ENCODE measurements at places on chromosomes 12 and 14.
A peak's percentile ranks its signal among the peaks of the same experiment; 100 is the strongest.

GRCh38 chr14:98543074-98543473, 728.9 kb downstream of the BCL11B start:
- no peak for DNase-seq

GRCh38 chr14:97107080-97107479, 309.9 kb downstream of the VRK1 start:
- DNase-seq, result no peak

DNA sequence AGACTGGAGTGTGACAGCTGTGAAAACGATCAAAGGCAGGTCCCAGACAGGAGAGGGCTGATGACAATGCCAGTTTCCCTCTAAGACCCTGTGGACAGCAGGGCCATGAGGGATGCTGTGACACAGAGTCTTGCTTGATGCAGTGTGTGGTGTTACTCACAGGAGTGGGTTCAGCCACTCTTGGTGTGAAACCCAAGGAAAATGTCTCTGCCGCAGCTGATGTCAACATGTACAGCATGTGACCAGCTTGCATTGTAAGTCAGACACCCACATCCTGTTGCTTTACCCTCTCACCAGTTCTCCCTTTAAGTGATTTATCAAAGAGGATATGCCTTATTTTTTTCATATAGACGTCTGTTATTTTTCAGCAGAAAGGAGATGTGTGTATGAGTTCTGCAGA, 268.6 kb downstream of the BTG1 start:
- DNase-seq, result peak; percentile 70

DNA sequence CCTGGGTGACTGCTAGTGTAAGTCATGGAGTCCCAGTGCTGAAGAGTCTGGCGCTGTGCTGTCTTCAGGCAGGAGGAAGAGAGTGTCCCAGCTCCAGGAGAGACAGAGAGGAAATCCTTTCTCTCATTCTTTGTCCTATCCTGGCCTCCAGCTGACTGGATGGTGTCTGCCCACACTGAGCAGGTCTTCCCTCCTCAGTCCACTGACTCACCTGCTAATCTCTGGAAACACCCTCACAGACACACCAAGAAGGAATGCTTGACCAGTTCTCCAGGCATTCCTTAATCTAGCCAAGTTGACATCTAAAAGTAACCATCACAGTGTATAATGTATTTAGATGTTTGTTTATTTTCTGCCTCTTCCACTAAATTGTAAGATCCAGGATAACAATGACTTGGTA, 53.9 kb downstream of the EMP1 start:
- DNase-seq, result no peak

DNA sequence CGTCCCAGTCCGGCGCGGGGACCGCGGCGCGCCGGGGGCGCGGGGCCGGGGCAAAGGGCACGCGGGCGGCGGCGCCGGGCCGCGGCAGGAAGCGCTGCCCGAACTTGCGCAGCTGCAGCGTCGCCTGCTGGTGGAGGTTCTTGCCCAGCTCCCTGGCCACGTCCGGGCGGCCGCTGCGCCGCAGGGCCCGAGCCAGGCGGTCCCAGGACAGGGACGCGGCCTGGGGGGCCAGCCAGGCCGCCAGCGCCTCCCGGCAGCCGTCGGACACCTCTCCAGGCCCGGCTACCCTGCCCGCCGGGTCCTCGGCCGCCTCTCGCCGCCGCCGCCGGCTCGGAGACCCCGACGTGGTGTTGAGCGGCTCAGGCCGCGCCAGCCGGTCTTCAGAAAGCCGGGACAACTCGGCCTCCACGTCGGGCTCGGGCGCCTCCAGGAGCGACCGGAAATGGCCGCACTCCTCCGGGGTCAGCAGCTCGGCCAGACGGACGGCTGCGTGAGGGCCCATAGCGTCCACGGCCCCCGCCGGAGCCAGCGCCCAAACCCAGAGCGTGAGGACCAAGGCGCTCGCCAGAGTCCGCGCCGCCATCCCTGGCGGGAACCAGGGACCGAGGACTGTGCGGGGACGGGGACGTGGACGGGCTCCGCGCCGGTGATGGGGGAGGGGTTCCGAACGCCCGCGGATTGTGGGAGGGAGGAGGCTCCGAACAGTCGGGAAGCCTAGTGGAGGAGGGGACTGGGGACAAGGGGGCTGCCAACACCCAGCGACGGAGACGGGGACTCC, 34.0 kb downstream of the FIGNL2 start:
- DNase-seq, result peak; percentile 54

- DNase-seq, result no peak
These were observed 5.4 kb upstream of the ERO1A start for GRCh38 chr14:52700701-52701172.

DNA sequence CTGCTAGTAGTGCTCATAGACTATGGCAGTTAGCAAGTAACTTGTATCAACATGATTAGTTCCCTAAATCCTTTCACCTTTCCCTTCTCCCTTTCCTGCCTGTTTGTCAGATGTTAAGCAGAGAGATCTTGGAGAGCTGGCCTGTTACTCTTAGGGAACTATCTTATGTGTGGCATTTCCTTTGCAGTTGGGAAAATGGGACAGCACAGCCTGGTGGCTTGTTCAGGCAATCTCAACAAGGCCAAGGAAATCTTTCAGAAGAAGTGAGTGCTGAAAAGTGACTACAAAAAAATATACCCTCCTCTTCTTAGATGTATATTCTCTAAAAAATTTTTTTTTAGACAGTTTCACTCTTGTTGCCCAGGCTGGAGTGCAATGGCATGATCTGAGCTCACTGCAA, 7.4 kb downstream of the PARP2 start:
- DNase-seq, result no peak

- no peak for DNase-seq
These were observed 19.6 kb downstream of the KLRB1 start for GRCh38 chr12:9587987-9588600.

DNA sequence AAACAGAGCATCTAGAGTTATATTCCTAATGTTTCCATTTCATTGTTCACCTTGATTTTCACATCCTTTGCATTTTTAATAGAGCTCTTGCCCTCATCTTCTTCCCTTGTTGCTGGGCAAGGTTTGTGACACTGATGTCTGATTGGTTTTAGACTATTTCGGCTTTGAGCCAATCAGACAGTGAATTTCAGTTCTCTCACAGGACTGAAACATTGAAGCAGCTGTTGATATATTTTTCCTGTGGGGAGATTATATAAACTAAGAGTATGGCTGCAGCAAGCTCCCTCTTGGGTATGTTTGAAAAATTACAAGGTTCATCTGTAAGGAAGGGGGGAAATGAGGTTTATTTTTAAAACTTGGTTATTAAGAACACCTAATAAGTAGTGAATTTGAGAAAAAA, 51.2 kb downstream of the ATF7IP start:
- DNase-seq, result no peak

DNA sequence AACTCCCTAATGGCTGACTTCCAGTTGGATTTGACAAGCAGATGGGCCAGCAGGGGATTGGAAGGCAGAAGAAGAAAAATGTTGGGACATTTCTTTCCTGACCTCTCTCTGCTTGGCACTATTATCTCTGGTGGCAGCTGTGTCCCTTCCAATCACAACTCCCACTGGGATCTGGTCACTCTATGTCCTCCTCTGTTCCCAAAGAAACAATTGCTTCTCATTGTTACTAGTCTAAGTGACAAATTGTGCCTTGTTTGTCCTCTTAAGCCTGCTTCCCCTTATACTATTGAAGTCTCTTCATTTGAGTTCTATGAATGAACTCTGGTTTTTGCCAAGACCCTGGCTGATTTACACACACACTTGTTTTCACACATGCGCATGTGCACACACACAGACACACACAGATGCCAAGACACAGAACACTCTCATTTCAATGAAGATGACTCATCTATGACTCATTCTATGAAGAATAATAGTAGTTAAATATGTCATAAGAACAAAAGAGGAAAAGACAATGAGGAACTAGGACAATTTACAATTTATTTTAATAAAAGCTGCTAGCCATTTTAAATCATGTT, 83.0 kb upstream of the FAR2 start:
- DNase-seq, result no peak

DNA sequence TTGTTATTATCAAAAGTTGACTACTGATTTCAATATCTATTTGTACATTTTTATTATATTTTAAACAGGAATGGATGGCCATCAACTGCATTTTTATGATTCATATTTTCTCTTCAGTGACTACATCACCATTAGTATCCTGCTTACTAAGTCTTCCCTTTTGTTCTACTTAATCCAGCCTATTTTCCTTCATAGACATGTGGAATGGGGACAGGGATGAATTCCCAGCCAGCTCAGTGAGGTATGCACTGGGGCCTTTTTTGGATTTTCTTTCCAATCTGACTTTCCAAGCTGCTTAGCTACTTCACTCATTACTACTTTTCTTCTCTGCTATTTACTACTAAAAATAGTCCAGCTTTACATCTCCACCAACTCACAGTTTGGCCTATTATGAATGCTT, 38.4 kb downstream of the AKAP6 start:
- no peak for DNase-seq

DNA sequence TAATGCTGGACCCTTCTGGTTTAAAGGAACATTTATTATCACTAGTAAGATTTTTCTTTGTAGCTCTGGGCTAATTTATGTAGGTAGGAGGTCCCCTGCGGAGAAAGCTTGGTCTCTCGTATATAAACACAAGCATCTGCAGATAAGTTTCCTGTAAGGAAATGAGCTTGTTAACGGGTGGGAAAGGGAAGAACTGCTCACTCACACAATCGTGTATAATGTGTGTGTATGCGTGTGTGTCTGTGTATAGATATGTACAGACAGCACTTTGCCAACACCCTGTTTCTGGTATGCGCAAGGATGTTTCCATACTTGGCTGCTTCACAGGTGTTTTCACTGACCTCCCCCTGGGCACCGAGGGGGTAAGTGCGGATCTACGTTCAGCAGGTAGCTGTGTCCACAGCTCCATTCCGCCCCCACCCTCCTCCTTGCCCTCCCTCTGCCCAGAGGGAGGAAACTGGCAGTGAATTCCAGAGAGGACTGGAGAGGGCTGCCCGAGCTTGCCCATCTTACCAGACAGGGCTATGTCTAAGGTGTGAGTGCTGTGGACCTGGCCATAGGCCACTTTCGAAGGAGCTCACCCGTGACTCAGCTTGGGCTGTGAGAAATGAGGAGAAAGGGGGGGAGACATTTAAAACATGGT, 65.2 kb downstream of the NINJ2 start:
- DNase-seq, result no peak

DNA sequence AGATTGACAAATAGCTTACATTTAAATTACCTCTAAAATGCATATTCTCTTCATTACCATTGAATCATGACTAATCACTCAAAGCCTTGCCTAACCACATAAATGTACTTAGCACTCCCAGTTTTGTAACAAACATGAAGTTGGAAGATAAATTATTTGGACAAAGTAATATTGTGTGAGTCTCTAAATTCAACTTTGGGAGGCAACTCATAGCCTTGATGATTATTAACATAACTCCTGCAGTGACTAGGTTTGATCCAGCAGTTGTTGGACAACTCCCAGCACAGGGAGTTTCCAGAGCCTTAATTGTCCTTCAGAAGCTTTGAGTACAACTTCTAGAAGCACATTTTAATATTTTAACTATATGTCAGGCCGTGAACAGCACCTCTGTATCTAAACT, 153.4 kb upstream of the PDZRN4 start:
- DNase-seq, result no peak

DNA sequence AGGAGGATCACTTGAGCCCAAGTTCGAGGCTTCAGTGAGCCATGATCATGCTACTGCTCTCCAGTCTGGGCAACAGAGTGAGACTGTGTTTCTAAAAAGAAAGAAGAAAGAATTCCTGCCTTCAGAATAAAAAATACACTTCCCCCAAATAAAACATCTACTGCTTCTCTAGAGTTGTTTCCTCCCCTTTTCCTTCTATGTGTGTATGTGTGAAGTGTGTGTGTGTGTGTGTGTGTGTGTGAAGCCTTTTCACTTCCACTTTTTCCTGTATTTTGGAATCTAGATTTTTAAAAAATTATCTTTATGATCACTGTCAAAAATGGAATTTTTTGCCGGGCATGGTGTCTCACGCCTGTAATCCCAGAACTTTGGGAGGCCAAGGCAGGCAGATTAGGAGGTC, 12.6 kb upstream of the SNX6 start:
- no peak for DNase-seq

DNA sequence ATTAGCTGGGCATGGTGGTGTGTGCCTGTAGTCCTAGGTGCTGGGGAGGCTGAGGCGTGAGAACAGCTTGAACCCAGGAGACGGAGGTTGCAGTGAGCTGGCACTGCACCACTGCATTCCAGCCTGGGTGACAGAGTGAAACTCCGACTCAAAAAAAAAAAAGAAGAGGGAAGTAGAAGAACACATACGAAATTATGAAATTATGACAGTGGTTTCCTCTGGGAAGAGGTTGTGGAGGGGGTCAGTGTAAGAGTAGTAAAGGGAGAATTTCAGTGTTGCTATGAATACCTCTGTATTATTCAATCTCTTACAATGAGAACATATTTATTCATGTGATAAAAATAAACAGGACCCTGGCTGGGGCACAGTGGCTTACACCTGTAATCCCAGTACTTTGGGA, 24.7 kb upstream of the CSRNP2 start:
- no peak for DNase-seq

GRCh38 chr12:106323537-106323936, 21.0 kb downstream of the TCP11L2 start:
- DNase-seq, result no peak

DNA sequence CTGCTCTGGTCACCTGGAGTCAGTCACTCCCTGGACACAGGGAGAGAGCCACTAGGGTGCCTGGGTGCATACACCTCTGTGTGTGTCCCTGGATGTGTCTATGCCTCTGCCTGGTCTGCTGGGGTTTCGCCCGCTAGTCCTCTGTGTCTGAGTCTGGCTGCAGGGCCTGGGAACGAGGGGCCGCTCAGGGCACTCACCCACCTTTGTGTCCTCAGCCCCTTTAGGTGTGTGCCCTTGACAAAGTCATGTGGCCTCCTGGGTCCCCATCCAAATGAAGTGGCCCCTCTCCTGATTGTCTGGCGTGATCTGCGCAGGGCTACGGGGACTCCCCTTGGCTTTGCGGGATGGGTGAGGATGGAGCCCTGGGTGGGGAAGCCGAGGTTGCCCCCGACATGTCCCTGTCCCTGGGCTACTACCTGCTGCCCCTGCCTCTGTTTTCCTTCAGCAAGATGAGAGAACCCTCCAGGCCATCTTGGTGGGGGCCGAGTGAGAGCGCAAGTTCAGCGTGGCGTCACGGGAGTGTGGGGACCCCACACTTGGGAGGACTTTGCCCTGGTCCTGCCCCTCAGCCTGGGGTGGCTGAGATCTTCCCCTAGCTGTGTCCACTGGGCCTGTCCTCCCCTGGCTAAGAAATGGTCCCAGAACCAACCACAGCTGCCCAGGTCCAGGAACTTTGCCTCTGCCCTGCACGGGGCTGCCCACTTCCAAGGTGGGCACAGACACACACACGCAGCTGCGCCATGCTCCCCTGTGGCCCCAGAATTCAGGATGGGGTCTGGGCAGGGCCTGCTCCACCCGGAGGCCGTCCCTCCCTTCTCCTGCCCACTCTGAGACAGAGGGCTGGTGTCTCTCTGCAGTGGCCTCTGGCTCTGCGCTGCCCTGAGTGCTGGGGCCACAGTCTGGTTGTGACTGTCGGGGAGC, 2.7 kb upstream of the AHNAK2 start:
- DNase-seq, result no peak

DNA sequence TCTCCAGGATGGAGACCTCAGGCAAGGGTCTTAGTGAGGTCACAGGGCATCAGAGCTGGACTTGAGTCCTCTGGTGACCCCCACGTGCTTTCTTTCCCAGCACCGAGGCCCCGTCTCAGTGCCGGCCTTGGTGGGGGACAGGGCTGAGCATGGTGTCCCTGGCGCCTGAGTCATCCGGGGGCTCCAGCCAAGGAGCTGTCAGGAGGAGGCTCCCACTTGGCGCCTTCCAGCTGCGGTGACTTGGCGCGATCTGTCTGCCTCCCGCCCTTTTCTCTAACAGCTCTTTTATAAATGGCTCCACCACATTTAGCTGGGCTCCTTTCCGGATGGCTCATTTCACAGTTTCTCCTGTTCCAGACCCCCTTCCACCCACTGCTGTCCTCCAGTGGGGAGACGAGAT, 60.4 kb downstream of the PRMT8 start:
- DNase-seq, result no peak
